Activated CD4-positive, alpha-beta T cell treated with anti-CD3 and anti-CD28 coated beads for 36 hours (primary cell): ENCODE measurements at places on chromosomes 5 and 9.

DNA sequence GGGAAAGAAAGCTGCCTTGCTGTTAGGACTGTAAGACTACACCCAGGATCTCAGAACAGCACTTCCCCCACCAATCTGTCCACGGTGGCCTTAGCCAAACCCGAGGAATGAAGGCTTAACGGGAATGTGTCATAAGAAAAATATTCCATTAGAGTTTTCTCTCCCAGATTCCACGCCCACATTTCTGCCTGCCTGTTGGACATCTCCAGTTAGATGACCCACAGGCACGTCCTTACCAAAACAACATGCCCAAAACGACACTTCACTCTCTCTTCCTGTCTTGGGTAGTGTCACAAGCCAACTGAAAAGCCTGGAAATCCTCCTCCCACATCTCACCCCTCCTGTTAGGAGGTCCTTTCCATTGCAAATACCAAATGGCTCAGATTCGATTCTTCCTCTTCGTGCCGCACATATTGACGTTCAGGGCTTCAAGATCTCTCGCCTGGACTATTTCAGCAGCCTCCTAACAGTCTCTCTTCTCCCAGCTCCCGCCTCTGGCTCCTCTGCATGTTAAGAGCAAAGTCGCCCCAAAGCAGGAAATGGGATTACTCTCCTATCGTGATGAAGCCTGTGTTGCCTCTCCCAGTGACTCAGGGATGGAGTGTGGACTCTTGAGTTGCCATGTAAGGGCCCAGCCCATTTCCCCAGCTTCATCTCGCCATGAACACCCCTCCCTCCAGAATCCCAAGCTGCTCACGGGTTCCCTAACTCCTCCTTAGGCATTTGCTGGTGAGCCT is 159.3 kb downstream of the NR3C1 start:
- DNase-seq, result no peak

DNA sequence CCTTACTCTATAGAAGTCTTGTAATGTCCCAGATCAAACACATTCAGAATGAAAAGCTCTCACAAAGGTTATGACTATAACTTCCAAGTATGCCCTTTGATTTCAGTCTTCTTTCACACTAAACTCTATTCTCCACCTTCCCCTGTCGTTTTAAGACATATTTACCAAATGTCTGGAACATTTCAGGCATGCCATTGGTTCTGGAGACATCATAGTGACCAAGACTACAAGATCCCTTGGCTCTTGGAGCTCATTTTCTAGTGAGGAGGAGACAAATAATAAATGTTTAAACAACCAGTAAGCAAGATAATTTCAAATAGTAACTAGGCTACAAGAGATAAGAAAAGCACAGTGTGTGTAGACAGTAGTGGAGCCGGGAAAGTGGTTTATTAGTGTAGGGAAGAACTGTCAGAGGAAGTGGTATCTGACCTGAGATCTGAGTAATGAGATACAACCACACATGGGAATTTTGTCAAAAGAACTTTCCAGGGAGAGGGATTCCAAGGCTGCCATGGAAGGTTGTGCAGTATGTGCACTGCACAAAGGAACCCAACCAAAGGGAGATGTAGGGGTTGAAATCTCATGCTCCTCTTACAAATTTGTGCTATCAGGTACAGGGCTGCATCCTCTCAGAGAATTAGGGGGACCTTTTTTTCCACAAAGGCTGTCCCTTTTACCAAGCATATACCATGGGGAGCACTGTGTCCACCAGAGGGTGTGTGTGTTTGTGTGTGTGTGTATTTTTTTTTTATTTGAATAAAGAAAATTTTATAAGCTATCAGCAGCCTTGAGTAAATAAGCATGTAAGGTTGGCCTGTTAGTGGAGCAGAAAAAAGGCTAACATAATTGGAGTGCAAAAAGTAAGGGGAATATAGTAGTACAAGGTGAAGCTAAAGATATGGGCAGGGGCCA is 1279.1 kb upstream of the WWC1 start:
- DNase-seq, result no peak

- no peak for DNase-seq
These were observed 41.9 kb downstream of the TGFBI start for GRCh38 chr5:136070486-136071285.

DNA sequence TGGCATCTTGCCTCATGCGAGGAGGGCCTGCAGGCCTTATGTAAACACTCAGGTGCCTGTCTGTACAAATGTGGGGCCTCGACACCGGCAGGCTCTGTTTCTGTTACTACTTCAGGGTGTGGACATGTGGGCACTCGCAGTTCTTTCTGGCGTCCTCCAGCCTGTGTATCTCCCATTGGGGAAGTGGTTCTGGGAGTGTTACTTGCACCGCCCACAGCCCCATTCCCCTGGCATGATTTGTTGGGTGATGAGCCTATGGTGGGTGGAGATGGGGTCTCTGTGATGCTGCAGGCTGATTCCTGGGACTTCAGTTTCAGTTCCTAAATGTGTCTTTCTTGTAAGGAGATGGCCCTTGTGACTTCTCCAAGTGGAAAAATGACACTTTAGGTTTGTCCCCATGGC is 82.1 kb upstream of the PITX1 start:
- DNase-seq, result no peak

- no peak for DNase-seq
These were observed 2.7 kb downstream of the KLF4 start for GRCh38 chr9:107486674-107487520.

GRCh38 chr5:77937015-77937908 is 161.1 kb upstream of the TBCA start:
- no peak for DNase-seq

GRCh38 chr9:110078604-110079003 is 129.4 kb downstream of the C9orf152 start:
- no peak for DNase-seq

DNA sequence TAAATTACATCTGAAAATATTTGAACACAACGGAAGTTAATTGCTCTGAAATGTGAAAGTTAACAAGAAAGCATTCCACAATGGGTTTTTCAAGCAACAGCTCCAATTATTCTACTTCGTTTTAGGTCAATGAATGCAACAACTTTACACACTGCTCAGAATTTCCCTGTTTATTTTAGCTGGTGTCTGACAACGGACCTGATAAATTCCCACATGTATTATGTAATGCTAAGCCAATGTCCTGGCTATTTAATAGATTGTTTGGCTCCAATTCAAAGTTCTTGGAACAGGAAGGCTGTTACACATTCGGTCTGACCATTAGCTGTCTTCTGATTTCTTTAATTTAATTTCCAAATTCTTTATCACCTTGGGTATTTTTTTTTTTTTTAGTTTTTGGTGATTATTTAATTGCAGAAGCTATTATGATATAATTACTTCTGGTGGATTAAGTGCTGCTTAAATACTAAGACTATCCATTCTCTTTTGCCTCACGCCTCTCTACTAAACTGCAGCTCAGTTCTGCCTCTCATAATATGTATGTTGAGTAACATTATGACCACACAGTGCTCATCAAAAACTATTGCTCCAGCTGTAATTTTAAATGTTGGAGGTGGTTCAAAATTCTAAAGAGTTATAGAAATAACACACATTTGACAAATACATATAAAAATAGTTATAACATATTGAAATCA is 57.9 kb downstream of the MEF2C start:
- DNase-seq, result no peak

GRCh38 chr5:3518576-3518975 is 77.1 kb upstream of the IRX1 start:
- no peak for DNase-seq

DNA sequence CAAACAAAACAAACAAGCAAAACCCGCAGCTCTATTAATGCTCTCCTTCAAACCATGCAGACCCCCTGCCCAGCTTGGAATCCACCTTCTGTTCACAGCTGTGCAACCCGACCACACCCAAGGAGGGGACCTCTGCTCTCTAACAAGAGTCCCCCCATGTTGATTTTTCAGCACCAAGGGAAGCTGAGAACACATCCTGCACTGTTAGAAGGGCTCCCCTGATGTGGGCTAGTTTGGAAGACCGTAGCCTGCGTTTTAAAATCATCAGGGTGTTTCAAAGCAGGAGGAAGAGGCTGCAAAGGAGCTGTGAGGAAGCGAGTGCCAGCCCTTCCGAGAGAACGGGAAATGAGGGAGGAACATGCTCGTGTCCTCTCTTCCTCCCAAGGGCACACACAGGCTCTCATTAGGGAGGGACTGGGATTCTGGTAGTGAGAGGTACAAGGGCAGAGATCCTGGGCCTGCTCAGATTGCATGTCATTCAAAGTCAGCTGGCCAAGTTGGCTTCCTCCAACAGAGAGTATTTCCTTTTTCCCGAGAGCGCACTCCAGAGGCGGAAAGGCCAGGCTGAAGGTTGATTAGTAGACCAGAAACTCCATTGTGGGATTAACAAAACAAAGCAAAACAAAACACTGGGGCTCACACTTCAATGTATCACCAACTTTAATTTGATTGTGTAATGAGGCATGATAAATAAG is 185.9 kb downstream of the SEMA6A start:
- no peak for DNase-seq

DNA sequence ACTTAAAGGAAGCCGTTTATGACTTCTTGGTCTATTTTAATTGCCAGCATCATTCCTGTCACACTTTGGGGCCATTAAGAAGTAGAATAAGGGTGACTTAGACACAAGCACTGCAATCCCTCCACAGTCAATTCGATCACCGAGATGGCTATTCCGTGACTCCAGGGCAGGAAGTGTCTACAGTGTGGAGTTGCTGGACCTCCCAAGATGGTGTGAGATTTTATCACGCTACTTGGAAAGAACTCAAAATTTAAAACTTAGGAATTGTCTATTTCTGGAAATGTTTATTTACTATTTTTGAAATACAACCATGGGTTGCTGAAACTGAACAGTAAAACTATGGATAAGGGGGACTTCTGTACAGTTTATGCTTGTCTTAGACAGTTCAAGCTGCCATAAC is 6.2 kb downstream of the FBXL7 start:
- no peak for DNase-seq

GRCh38 chr5:67196537-67197059 is at the start of gene CD180:
Gene CD180 (minus strand): TSS chr5:67196799. CDS start chr5:67196641, 158 bp downstream.
- DNase-seq, result no peak

DNA sequence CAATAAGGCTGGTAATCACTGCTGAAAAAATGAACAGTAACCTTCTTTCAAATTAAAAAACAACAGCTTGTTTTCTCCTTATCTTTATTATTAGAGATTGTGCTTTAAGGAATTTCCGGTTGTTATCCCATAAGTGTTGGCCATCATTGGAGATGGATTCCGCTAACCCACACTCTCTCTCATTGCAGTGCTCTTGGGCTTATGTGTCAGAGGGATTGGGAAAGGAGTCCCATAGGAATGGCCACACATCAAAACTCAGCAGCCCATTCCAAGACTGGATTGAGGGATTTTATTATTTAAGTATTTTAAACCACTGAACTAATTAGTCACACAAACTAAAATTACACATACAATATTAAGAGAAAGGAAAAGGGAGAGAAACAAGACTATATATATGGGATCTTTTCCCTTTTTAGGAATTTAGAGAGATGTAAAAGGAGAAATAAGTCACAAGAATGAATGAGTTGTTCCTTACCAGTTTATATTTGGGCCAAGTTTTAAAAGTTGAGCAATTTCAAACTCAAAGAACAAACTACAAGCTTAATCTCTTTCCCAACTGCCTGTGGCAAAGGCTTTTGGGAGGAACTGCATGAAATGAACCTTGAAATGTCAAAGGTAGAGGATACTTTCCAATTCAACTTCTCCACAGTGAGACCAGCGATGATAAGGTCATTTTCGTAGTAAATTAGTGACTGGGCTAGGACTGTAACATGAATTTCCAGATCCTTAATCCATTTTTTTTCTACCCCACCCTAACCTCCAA is 2.4 kb downstream of the SPINK6 start:
- DNase-seq, result no peak

DNA sequence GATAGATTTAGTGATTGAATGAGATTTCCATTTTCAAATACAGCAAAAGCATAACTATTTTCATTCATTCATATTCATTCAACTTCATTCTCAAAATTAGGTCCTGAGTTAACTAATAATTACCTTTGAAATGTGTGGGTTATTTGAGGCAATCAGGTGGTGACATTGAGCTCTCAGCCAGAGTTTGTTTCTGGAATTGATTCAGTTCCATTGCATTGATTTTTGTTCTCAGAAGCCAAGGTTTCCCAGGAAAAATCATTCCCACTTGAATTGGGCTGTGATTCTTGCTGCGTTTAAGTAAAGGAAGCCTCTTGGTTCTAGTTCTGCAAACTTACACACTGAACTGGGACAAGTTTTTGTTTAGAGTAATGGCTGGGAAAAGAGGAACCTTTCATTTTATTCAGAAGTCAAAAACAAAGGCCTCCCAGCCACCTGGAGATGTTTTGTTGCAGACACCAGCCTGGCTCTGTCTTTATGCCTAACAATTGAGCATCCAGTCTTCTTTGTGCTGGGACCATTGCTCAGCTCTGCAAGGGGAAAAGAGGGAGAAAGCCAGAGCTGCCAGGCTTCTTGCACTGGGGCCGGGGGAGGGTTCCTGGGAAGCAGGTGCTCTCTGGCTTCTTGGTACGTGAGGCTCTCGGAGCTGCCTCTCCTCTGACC is 198.6 kb downstream of the TRIO start:
- no peak for DNase-seq

DNA sequence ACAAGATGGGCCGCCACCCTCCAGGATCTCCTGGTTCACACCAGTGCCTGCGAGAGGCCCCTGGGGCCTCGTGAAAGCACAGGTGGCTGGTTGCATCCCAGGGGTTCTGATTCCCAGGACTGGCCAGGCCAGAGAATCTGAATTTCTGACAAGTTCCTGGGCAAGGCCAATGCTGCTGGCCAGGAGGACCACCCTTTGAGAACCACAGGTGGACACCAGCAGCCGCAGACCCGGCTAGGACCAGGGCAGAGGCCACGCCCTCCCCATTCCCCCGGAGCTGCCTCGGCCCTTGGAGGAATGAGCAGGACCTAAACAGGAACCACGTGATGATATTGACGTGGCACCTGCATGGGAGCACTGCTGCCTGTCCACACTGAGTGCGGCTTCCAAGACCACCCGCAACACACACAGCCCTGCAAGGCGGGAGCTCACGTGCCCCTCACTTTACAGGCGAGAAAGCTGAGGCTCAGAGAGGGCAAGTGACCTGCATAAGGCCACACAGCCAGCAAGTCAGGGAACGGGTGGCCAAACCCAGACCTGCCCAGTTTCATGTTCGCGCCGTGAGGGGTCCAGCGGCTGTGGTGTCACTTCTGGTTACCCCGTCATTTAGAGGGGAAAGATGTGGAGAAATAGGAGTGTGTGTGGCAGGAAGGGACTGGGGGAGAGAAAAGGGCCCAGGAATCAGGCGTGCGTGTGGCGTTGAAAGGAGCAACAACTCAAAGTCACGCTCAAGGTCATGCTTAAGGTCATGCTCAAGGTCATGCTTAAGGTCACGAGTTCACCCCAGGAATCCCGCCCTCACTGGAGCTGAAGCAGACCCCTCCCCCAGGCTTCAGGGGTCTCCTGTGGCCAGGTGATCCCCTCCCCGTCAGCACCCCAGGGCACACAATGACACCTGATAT is 105.9 kb upstream of the IER5L start:
- DNase-seq, result no peak

GRCh38 chr9:131657037-131657377 is 82.9 kb downstream of the RAPGEF1 start:
- peak; percentile 51 for DNase-seq

- DNase-seq, result no peak
These were observed 49.0 kb upstream of the SUSD3 start for GRCh38 chr9:93009337-93010015.

GRCh38 chr9:4689021-4689420 is 9.7 kb downstream of the CDC37L1 start:
- DNase-seq, result no peak

- DNase-seq, result no peak
These were observed 15.8 kb downstream of the UBE2QL1 start for GRCh38 chr5:6464441-6464840.

GRCh38 chr5:157554179-157555036 is 21.2 kb downstream of the ADAM19 start:
- no peak for DNase-seq
